Hippocampal formation (tissue), 2 donors: ENCODE measurements at places on chromosomes 2 and 18.

- no peak for DNase-seq
Measured at GRCh38 chr2:88355486-88355885, 97.0 kb downstream of the FOXI3 start.

- no peak for DNase-seq
Measured at GRCh38 chr18:65754121-65754520, 3.3 kb downstream of the CDH7 start.

- DNase-seq = no peak
Measured at GRCh38 chr18:66048406-66048805, 297.6 kb downstream of the CDH7 start.

- no peak for DNase-seq
Measured at GRCh38 chr18:23805898-23806297, 116.6 kb downstream of the LAMA3 start.

GRCh38 chr2:38016219-38016618, 59.7 kb downstream of the CYP1B1 start:
- DNase-seq = no peak

DNA sequence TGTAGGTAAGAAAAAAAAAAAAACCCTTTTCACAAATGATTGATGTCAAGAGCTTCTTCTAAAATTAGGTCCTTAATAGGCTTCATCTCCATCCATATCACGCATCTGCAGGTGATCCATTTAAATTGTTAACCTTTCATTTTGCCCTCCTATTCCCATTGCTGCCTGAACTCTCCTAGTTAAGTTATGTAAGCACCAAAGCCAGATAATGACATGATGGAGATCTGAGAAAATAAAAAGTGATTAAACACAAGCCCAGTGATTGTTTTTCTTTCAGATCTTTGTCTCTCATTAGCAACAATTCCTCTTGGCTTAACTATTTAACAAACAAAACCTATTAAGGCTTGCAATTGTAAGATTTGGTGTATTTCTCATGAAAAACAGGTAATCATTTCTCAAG, 20.0 kb downstream of the LANCL1 start:
- no peak for DNase-seq

- no peak for DNase-seq
Measured at GRCh38 chr18:43382641-43383403, 105.5 kb upstream of the SYT4 start.

- DNase-seq = no peak
Measured at GRCh38 chr2:27121906-27122305, 1.7 kb upstream of the ABHD1 start.

- no peak for DNase-seq
Measured at GRCh38 chr2:226552571-226553285, 246.9 kb downstream of the IRS1 start.

DNA sequence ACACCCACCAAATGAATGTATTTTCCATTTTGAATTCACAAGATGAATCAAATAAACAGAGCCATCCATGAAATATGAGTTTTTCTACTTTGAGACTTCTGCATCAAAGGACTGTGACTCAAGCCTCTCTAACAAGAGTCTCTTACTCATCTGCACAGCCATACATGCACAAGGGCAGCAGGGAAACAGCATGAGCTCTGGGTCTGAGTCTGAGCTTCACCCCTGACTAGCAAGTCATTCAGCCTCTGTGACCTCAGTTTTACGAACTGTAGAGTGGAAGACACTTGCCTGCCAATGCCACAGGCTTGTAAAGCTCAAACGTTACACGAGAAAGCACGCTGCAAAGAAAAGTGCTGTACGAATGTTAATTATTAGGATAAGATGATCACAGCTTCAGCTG, 42.9 kb downstream of the MREG start:
- DNase-seq = no peak

- DNase-seq = peak; percentile 33
Measured at GRCh38 chr2:101961338-101962191, 30.2 kb upstream of the IL1R2 start.

GRCh38 chr2:159074605-159075004, 106.2 kb downstream of the TANC1 start:
- no peak for DNase-seq

DNA sequence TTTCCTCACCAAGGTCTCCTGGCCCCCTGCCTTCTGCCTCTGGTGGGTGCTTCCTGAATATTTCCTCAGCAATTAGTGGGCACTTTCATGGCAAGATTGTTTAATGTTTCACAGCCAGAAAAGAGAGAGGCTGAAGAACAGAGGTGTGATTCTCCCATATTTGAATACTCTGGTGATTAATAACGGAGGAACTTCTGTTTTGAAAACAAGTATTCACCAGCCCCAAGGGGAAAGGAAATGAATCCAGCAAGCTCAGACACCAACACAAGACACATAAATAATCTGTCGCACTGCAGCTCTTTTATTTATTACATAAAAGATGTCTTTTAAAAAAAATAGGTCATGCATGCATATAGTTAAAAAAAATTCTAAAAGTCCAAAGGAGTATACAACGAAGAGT, 57.7 kb downstream of the MRPL35 start:
- DNase-seq = no peak

DNA sequence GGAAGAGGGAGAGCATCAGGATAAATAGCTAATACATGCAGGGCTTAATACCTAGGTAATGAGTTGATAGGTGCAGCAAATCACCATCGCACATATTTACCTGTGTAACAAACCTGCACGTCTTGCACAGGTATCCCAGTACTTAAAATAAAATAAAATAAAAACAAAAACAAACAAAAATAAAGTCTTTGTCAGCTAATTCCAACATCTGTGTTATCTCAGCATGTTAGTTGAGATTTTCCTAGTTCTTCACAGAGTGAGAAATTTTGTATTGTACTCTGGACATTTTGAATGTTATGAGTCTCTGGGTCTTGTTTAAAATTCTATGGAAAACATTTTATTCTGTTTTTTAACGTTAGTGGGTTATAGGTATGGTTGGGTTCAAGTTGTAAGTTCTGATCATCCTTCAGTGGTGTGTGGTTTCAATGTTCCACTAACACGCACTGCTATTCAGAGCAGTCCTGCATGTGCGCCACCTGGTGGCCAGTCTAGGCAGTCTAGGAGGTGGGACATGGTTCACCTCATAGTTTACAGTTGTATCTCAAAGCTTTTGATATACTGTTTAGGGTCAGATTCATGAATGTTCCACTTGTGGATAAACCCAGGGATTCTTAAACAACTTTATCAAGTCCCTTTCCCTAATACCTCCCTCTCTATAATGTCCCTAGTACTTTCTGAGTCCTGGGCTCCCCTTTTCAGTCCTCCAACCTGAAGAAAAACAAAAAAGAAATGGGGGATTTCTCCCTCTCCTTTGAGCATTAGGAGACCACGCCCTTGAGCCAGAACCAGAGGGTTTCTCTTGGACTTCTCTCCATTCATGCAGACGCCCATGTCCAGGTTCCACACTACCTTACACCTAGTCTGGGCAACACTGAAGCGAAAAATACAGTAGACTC, 213.4 kb upstream of the GATA6 start:
- peak; percentile 11 for DNase-seq

DNA sequence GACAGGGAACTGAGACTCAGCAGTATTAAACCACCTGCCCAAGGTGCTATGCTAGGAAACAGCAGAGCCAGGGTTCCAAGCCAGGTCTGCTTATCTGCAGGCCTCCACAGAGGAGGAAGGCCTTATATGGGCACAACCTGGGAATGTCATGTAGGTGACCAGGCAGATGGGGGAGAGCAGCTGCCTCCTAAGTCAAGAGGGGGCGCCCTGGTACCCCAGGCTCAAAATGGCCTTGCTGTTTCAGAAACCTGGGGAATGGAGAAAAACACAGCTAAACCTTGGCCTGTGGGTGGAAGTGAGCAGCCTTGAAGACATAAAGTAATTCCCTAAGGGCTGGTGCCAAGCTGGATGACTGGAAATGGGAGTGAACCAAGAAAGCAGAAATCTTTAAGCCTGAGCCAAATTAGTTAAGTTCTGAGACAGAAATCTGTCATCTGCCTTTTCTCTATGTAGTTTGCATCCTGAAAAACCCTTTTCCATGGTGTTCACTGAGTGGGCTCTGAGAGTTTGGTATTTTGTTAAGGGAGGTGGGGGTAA, 79.1 kb downstream of the MAPK4 start:
- peak; percentile 36 for DNase-seq

GRCh38 chr2:85888684-85889626, at the start of gene ST3GAL5:
Gene ST3GAL5, minus strand, starts transcription at chr2:85888990. Its CDS starts 85 bp downstream, at chr2:85888905.
- peak; percentile 89 for DNase-seq

DNA sequence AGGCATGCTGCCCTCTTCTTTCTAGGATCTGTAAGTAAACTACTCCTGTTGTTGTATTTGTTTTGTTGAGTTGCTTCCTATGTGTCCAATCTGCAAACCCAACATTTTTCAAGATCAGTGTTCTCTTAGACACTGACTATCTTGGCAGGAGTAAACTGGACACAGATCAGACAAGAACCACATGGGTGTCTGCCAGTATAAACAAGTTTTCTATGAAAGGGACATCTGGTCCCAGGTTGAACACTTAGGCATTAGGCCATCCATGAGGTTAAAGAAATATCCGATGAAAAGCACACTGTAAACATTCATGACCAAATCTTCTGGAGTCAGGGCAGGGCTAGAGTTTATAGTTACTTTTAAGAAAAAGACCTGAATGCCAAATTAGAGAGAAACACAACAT, 441.8 kb downstream of the NYAP2 start:
- no peak for DNase-seq

- no peak for DNase-seq
Measured at GRCh38 chr2:45391866-45392265, 219.2 kb downstream of the SRBD1 start.

GRCh38 chr2:145764631-145765030, 1244.7 kb upstream of the ZEB2 start:
- DNase-seq = no peak

DNA sequence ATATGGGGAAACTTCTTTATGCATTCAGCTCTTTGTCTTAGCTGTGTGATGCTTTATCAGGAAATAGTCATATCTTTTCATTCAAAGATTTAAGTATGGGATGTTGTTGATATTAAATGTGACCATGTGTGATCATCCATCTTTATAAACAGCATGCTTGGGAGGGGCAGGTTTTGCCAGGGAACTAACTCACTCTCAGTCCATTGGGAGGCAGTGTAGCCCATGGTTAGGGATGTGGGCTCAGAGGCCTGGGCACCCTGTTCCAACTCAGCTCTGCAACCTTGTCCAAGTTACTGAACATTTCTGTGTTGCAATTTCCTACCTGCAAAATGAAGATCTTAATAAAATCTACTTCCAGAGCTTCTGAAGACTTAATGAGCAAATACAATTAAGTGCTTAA, 92.0 kb upstream of the BCL2L11 start:
- no peak for DNase-seq

DNA sequence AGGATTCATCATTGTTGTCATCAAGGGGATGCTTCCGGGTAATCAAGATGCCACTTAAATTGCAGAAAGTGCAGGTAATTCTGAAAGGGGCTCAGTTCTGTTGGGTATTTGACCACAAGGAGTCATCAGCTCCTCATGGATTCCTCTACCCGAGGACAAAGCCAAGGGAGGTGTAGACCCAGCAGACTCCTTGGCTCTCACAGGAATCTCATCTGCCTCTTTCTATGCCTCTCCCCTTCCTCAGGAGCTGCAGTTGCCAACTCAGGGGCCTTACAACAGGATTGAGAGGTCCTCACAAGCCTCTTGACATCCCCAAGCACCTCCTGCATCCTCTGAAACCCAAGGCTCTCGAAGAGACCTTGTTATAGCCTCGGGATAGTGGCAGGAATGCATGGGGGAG, 44.0 kb downstream of the ITGB6 start:
- no peak for DNase-seq

DNA sequence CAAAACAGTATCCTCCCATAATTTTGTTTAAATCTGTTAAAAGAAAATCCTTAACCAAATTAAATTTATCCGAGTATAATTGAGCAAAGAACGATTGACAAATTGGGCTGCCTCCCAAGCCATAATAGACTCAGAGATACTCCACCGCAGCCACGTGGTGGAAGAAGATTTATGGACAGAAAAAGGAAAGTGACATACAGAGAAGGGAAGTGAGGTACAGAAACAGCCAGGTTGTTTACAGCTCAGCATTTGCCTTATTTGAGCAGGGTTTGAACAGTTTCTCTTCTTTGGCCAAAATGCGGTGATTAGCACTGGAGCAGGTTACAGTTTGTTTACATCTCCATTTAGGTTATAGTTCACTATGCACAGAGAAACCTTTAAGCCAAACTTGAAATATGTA, 60.8 kb downstream of the KYNU start:
- no peak for DNase-seq

GRCh38 chr2:54088191-54088634, 27.2 kb upstream of the ACYP2 start:
- no peak for DNase-seq

GRCh38 chr18:42977982-42978637, 137.4 kb downstream of the RIT2 start:
- no peak for DNase-seq

- no peak for DNase-seq
Measured at GRCh38 chr2:121529439-121530211, 1.1 kb upstream of the RNU4ATAC start.

GRCh38 chr18:78683191-78684010, 296.2 kb upstream of the SALL3 start:
- DNase-seq = no peak

DNA sequence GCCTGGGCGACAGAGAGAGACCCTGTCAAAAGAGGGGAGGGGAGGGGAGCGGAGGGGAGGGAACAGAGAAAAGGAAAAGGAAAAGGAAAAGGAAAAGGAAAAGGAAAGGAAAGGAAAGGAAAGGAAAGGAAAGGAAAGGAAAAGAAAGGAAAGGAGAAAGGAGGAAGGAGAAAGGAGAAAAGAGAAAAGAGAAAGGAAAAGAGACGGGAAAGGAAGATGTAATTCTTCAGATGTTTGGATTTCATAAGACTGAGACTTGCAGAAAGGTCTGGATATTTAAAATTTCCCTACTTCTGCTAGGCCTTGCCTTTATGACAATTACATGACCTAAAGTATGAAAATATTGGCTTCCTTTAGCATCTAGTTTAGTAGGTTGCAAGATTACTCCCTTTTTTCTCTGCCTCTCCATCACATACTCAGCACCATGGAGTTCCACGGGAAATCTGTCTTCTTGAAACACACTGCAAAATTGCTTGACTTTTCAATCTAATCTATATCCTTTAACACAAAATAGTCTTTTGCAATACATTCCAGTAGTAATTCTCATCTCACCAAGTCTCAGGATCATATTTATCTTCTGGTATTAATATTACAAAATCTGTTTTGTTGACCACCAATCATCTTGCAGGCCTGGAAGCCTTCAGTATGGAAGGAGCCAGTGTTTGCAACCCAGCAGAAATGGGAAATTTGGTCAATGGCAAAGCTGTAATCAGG, 383.5 kb downstream of the ZEB2 start:
- no peak for DNase-seq
